ENCODE measurements at places on chromosomes 2 and 18.

GRCh38 chr18:26648509-26649192, 100.3 kb upstream of the KCTD1 start:
- no peak for DNase-seq

- DNase-seq: peak; percentile 53
Measured at GRCh38 chr2:156892467-156893281, 364.8 kb upstream of the GALNT5 start.

- no peak for DNase-seq
Measured at GRCh38 chr18:10739152-10739551, 213.3 kb downstream of the NAPG start.

DNA sequence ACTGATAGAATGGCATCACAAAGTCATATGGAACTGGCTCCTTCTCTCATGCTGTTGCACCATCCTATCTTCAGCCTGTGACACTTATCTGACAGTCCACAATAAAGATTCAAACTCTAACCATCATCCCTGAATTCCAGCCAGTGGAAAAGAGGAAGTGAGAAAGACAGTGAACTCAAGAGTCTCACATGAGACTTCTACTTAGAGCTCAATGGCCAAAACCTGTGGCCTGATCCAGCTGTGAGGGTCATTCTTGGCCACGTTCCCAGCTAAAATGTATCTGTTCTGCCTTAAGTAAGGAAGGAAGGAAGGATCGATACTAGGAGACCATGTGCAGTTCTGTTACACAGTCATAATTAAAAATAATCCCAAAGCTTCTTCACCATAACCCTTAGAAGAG, 73.6 kb downstream of the RND3 start:
- DNase-seq: no peak

DNA sequence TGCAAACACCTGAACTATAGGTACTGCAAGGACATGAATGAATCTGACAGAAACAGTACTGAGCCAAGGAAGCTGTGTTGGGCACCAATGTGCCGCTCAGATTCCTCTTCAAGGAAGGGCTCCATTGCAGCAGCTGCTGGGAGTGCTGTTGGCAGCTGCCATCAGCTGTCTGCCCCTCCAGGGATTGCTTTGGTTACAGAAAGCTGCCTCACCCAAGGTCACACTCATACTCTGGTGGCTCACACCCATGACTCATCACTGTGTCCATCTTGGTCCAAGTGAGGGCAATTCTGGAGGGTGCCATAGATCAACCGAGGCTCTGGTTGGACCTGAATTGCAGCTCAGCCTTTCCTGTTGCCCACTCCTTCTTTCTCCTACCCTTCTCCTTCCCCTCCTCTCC, 24.4 kb upstream of the TRPM8 start:
- DNase-seq: no peak

DNA sequence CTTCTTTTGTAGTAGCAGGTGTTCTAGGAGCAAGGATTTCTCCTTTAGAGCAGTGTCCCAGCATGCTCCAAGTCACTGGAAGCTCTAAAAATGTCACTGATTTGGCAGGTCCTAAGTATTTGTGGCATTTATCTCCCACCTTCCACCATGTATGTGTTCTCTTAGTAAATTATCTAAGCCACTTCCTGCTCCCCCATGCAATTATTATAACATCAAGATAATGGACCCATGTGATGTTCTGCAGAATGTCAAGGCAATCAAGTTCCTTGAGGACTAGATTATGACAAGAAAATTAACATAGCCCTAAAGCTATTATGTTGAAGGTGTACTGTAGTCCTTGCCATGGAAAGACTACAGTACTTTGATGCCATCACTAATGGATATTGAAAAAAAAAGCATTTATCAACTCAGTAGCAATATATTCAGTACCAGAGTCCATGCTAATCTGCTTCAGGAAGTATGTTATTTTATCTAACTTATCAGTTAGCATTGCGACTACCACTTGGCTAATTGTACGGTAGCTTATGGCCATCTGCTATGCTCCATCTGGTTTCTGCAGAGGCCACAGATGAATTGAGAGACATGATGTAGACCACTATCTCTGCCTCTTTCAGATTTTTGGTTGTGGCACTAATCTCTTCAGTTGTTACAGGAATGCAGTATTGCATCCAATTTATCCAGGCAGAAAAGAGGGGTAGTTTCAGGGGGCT, 56.7 kb downstream of the GPR39 start:
- DNase-seq: no peak

DNA sequence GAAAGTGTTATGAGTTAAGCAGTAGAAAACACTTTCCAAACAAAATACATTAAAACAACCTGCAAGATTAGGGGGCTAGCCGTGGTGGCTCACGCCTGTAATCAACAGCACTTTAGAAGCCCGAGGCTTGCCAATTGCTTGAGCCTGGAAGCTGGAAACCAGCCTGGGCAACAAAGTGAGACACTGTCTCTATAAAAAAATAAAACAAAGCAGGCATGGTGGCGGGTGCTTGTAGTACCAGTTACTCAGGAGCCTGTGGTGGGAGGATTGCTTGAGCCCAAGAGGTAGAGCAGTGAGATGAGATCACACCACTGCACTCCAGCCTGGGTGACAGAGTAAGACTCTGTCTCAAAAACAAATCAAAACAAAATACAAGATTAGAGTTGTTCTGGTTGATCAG, 208.3 kb downstream of the ERBB4 start:
- DNase-seq: peak; percentile 40

- DNase-seq: no peak
Measured at GRCh38 chr2:40213619-40214018, 238.3 kb downstream of the SLC8A1 start.

DNA sequence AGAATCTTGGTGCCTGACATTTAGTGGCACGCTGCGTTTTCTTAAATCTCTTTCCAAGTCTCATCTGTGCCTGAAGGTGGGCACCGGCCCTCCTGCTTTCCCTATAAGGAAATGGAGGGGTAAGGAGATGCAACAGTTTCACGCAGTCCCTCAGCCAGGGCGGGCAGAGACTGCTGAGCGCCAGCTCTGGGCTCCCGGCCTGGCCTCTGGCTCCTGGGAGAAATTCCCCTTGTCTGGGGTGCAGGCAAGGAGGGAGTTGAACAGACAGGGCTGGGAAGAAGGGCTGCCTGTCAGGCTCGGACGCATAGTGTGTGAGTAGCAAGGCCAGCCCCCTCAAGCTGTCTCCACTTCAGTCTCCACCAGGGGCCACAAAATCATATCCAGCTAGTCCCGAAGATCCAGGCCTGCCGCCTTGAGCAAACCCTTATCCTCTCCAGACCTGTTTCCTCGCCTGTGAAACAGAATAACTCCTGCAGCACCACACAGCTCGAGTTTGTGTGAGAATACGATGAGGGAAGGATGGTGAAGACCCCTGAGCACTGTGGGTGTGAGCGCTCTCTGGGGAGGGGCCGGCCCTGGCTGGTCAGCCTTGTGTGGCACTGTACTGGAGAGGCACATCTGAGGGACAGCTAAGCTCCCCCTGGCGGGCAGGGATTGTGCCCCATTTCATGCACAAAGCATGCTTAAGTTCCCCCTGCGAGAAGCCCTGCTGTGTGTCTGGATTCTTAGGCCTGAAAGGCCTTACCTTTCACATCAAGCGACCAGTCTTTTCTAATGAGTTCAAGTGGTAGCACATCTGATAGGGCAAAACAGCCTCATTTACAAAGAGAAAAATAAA, 33.8 kb downstream of the SDC1 start:
- DNase-seq: peak; percentile 2

- no peak for DNase-seq
Measured at GRCh38 chr18:54815086-54815485, 13.2 kb upstream of the RAB27B start.

GRCh38 chr18:52596748-52597435, 256.9 kb downstream of the DCC start:
- no peak for DNase-seq

DNA sequence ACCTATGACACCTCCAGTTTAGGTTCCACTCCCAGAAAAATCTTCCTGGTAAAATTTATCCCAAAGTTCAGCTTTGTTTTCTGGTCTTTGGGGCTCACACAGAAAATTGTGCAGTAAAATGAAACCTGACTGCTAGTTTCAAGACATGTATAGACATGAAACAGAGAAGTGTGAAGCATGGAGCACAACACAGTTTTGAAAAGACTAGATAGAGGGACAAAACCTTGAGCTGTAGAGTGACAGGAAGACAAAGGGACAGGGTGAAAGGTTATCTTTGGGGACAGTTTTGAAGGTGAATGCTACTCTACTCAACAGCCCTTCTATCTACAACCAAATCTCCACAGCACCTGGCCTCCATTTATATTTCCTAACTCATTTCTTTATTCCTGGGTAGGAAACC, 352.6 kb downstream of the RBM43 start:
- no peak for DNase-seq

GRCh38 chr2:102520009-102520408, 47.0 kb downstream of the SLC9A4 start:
- no peak for DNase-seq

DNA sequence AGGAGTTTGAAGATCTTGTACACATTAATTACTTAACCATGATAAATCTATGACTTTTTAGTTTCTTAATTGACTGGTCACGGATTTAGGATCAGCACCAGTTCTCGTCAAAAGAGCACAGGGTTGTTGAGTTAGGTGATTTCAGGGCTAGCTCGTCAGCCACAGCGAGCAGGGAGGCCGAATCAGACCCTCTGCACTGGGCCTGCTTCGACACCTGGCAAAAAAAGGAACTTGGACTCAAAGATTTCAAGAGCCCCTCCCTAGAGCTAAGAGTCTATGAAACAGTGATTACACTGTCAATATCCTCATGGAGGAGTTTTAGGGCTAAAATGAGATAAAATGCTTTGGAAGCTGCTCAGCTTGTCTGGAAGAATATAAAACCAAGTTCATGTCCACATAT, 4.6 kb upstream of the SERTAD2 start:
- no peak for DNase-seq

- DNase-seq: no peak
Measured at GRCh38 chr2:239743206-239743605, 281.9 kb downstream of the NDUFA10 start.

DNA sequence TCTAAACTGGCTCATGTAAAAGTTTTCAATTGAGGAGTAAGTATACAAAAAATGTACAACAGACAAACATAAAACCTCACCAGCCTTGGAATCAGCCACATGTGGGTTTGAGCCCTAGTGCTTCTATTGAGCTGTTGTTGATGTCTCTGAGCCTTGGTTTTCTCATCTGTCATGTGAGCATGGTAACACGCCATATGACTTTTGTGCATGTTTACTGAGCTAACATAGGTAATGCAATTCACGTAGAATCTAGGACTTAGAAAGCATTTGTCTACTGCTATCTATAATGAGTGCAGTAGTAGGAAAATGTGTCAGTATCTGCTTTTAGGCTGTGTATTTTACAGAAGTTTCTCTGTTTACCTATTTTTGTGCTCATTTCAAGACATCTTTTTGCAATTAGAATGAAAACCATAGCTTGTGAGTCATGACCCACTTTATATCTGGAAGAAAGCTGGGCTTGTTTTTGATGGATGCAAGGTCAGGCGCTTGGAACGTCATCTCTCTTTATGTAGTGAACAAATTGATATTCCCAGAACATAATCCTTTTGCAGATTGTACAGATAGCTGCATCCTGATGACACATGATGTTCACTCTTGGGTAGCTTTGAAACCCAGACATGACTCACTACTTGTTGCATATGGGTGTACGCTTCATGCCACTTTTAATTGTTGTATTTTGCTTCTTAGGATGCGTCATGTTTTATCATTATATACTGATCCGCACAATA, 94.3 kb downstream of the RNF144A start:
- peak; percentile 7 for DNase-seq

- DNase-seq: peak; percentile 51
Measured at GRCh38 chr2:71129114-71129901, 721 bp downstream of the MCEE start.
